Left lobe of liver (tissue), 2 donors: ENCODE measurements at places on chromosomes 2 and 18. TPM values are rescaled to one million over a fixed set of nuclear protein-coding genes. Genes with fewer than 3 reads are reported as not detected.

Gene RGPD4
- not detected for total RNA-seq

Gene FAM228A
- 0.20 TPM for total RNA-seq

Gene LHCGR
- total RNA-seq, result not detected

Gene CCDC150
- total RNA-seq, result 2.2 TPM

Gene PNKD
- 102 TPM for total RNA-seq

Gene GKN2
- total RNA-seq, result not detected

Gene ALPI
- total RNA-seq, result not detected

Gene TMEM17
- total RNA-seq, result 0.50 TPM

Gene LRRC30
- total RNA-seq, result not detected

Gene POTEE
- not detected for total RNA-seq

Gene C1QL2
- total RNA-seq, result not detected
